ENCODE measurements at places on chromosomes 16 and 17.

DNA sequence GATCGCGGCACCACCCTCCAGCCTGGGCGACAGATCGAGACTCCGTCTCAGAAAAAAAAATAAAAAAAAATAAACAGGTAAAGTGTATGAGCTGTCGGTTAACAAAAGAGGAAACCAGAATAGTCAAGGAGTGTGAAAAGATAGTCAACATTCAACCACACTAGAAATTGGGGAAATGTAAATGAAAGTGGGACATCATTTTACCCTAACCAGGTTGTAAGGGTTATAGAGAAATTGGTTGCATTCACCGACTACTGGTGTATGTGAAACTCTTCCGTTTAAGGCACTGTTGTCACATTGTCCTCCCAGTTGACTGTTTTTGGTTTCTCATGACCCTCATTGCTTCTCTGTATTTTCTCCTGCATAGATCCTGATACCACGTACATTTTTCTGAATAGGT, 62.8 kb downstream of the RABEP1 start:
- DNase-seq = no peak

DNA sequence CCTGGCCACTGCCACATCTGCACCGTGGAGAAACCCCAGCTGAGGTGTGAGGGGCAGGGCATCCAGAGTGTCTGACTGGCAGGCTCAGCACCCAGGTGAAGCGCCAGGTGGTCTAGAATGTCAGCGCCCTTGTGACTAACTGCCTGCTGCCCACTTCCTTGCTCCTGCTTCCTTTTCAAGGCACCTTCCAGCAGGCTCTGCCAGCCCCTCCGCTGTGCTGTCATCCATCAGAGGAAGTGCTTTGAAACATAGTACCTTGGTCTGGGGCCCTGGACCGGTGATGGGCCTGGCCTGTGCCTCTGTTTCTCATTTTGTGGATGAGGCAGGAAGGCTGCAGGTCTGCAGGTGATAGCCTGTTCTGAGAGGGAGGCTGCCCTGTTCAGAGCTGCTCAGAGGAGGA, 5.5 kb downstream of the SPNS2 start:
- peak; percentile 26 for DNase-seq

DNA sequence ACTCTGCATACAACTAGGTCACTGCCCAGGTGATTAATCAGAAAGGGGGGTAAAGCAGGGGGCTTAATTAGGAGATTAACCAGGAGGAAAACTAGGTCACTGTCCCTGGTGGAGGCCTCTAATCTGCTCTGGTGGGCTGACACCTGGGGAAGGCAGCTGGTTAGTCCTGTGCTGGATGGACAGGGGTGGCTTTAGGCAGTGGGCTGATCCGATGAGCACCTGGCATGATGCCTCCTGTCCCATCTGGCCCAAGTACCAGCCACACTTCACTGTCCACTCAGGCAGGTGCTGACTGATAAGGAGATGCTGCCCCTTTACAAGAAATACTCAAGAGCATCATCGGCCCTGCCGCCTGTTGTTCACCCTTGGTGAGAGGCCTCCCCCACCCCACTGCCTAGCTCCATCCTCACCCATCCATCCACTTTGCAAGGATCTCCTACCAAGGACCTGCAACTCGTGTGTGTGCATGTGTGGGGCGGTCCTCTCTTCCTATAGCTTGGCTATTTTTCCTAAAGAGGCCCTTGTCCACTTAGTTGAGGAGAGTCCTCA, 13.8 kb upstream of the RCVRN start:
- DNase-seq = no peak

- no peak for DNase-seq
These were observed 23.1 kb downstream of the MIS12 start for GRCh38 chr17:5509482-5509881.

GRCh38 chr16:83350481-83350880, 457.3 kb upstream of the HSBP1 start:
- no peak for DNase-seq

DNA sequence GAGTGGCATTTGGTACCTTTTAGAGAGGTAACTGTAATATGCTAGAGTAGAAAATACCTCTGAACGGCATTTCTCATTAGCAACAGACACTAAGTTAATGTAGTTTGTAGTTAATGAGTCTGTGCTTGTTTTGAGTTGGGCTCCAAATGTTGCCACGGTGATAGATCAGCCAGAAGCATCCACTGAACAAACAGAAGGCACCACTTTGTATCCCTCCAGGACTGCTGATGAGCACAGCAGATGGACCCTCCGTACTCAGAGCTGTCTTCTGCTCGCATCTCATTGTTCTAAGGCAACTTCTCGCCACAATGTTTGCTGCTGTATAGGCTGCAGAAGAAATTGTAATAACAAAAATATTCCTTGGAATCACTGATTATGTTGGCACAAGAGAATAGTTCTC, 56.1 kb downstream of the TNRC6C start:
- DNase-seq = no peak

Measured in right cardiac atrium (tissue), 5 donors.